Activated T-cell treated with anti-CD3 and anti-CD28 coated beads, Interleukin-2, amount 50 U/mL, for 4 hours (primary cell): ENCODE measurements at places on chromosomes 2 and 18. TPM values are rescaled to one million over a fixed set of nuclear protein-coding genes. Genes with fewer than 3 reads are reported as not detected.

DNA sequence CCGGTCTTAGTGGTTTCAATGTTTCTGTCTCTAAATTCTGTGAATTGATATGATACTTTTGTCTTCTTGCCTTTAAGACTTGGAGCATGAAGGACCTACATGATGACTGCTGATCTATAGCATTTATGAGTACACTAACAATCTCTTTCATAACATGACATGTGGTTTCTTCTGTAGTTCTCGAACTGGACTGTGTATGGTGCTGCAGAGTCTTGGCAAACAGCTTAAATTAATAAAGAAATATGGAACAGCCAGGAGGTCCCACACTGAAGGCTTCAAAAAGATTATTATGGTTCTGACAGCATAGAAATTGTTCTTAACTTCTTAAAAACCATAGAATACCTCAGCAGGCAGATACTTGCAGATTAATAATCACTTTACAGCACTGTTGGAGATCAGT lies 145.0 kb downstream of the DCC start:
- no peak for DNase-seq

GRCh38 chr2:176483901-176484568 lies 214.8 kb downstream of the MTX2 start:
- no peak for DNase-seq

DNA sequence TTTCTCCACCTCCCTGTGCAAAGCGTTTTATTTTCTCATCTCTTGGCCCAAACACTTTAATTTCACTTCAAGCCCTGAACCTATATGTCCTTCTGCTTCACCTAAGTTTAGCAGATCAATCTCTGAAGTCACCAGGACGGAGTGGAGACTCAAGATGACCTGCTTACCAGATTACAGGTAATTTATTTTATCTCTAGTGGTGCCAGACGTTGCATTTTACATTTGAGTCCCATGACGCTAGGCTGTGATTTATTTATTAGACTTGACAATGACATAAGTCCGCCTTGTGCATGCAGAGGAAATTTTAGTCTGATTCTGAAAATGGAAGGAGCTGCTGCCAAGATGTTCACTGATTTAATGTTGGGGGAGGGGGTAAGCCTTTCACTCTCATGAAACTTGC lies 73.9 kb downstream of the MRO start:
- no peak for DNase-seq

- DNase-seq: no peak
These were observed 460.4 kb upstream of the ZNF804A start for GRCh38 chr2:184137955-184138354.

- DNase-seq: no peak
These were observed 302.6 kb upstream of the SLC14A2 start for GRCh38 chr18:45312555-45313126.

- no peak for DNase-seq
These were observed 148.1 kb downstream of the EML6 start for GRCh38 chr2:54871457-54872107.

DNA sequence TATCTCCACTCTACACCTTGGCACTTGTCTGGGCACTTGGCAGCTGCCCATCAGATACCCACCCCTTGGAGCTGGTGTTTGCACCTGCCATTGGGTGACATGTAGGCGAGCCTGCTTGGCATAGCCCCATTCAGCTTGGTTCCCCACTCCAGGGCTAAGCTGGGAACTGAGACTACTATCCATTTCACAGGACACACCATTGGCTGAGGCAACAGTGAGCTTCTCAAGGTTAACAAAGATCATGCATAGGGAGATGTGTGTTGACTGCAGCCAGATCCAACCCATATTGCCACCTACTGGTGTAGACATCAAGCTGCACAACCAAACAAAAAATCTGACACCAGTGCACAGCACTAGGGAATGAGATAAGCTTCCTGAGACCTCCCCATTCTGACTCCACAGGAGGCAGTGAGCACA lies 1389.8 kb upstream of the TMEFF2 start:
- DNase-seq: no peak

DNA sequence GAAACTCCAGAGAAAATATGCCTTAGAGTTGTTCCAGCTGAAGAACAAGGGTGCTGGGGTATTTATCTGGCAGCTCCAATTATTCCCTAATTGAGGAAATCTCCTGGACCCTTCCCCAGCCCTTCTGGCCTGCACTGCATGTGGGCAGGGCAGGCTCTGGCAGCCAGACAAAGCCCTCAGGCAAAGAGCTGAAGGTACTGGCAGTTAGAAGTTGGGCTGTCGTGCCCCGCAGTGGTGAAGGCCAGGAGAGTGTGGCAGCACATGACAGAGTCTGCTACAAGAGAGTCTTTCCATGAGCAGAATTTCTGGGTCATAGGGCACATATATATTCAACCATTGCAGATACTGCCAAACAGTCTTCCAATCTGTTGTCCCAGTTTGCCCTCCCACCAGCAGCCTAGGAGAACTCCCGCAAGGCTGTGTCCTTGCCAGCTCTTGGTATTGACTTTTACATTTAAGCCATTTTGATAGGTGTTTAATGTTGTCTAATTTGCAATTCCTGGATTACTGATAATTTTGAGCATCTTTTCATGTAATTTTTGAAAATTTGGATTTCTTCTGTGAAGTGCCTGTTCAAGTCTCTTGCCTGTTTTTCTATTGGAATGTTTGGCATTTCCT lies 26.6 kb downstream of the ONECUT2 start:
- no peak for DNase-seq

DNA sequence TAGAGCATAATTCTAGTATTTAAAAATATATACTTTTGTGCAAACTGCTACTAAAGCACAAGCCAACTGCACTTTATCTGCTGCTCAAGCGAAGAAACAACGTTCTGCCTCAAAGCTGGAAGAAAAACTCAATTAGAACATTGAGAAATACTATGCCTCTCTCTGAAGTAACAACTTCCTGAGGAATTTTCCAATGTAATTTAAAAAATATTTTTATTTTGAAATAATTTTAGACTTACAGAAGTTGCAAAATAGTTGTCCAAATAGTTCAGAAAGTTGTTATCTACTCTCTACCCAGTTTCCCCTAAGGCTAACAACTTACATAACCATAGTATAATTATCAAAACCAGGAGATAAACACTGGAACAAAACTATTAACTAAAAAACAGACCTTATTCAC lies 12.3 kb upstream of the POLI start:
- no peak for DNase-seq

- no peak for DNase-seq
These were observed 428.1 kb downstream of the THSD7B start for GRCh38 chr2:137193401-137193800.

DNA sequence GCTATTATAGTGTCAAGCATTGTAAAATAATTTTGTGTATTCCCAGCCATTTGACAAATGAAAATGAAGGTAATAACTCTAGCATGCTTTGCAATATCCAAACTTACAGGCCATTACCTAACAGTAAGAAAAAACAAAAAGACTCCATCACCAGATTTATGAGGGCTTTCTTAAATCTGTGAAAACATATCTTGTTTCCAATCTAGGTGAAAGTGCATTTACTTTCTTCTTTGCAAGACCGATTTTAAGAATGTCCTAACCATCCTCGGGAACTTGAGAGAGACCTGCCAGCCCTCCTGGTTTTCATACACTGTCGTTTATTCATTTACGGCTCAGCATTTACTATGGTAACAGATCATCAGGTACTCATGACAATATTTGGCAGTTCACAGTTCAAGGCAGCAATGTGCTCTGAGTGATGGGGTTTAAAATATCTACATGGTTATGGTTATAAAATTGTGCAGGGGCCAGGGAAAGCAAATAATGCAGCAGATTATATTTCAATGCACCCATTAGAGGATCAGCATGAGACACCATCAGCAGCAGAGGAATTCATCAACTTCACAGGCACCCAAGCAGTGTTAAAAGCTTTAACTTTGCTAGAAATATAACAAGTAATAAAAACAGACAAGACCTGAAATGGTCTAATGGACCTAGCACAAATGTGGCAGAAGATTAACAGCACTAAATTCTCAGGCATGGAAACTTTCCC lies 34.4 kb upstream of the PARD3B start:
- no peak for DNase-seq

DNA sequence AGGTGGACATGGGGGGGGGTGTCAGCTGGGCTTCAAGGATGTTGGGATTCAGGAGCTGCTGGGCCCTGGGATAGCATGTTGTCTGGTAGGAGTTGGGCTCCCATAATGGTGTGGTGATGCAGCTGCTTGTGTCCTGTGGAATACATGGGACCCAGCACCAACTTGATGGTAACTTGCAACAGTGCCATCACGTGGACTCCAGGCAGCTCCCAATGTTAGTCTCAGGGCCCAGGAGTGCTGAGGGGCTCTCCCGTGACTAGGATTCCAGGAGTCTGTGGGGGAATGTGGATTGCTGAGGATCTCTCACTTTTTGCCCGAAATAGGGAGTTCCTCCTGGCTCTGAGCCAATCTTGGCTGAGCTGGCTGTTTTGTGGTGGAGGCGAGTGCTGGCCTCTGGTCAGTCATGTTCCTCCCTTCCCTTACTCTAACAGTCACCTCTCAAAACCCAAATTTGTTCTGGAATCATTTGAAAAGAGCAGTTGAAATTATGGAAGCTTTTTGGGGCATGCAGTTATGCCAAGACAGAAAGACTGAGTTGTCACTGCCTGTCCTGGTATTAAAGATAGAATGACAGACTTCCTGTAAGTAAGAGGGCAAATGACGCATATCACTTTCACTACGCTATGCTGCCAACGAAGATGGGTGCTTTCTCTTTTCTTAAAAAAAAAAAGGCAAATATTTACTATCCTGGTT lies 607.1 kb downstream of the ADCYAP1 start:
- DNase-seq: no peak

Gene ERFE
- 0.13 TPM for total RNA-seq

Gene PPIG
- 57.8 TPM for total RNA-seq
